ENCODE measurements at places on chromosomes 2 and 18.

GRCh38 chr2:134334542-134335353 is 80.9 kb downstream of the MGAT5 start:
- DNase-seq, result no peak

DNA sequence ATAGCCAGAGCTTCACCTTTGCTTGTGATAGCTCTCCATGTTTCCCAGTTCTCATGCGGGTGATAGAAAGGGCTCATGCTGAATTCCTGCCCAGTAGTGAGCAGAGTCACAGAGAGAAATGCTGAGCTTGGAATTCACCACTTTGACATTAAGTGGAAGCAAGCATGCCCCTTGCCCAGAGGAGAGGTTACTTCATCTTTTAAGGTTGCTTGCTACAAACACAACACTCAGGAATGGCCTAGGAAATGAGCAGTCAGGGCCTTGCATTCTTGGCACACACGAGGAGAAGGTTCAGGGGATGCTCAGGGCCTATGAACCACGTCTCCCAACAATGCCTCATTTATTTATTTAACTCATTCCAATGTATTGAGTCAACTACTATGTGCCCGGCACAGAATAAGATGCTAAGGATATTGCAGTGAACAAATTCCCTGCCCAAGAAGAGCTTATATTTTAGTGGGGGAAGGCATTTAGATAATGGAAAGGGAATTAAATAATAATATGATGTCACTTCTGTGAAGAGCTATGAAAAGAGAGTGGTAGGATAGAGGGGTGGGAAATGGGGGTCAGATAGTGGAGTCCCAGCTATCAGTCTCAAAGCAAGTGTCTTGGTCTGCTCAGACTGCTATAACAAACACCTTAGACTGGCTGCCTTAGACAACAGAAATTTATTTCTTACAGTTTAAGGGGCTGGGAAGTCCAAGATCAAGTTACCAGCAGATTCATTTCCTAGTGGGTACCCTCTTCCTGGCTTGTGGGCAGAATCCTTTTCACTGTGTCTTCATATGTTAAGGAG is 42.1 kb downstream of the DDX18 start:
- DNase-seq, result no peak

- DNase-seq, result no peak
These were observed 227.7 kb upstream of the BOD1L2 start for GRCh38 chr18:56919190-56919589.

GRCh38 chr18:48676756-48677368 is 138.0 kb downstream of the CTIF start:
- DNase-seq, result peak; percentile 68

DNA sequence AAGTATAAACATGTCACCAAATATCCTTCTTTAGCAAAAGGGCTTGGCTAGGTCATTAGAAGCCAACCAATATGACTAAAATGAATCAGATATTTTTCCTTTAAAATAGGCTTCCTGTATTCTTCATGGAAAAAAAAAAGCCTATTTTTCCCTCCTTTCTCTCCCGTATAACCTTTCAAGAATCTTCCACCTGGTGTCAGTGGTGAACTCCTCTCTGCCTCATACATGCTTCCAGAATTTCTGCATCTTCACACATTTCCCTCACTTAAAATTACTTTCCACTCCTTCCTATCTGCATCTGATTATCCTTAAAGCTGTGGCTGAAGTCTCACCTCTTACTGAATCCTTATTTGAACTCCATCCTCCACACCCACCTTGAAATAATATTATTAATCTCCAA is 116.9 kb upstream of the FANCL start:
- no peak for DNase-seq

DNA sequence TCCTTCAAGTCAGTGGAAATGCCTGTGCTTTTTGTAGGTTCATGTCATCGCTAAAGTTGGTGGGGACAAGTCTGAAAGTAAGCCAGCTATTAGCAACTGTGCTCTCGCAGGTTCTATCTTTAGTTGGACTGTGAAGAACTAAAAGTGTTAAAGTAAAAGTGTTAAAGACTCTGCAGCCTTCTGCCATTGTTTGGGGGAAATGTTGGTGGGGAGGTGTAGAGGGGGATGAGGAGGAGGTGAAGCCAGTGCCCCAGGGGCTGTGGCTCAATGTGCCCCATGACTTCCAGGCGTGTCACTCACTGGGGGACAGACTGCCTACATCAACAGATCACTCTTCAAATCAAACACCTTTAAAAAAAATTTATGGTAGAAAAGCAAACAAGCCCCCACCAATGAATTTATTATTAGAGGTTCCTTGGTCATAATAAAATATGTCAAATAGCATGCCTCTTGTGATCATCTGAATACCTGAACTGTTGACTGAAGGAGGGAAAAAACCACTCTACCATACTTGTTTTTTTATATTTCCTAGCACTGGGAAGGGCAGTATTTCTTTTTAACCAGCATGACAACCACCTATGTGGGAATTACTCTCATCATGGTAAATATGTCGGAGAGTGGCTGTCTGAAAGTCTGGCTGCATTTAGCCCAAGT is 19.3 kb downstream of the TGFA start:
- no peak for DNase-seq

DNA sequence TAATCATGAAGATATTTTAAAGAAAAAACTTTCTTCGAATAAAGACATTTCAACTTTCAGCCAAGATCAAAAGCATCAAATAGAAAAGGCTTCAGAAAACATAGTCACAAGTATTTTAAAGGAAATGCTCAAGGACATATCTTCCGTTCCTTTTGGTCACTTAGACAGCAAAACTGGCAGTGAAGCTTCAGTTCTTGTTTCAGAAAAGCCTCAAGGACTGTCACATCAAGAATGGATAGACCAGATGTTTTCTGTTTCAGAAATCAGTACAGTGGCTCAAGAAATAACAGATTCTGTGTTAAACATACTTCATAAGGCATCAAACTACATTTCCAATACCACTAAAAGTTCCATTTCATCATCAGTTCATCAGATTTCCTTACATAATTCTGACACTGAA is 51.8 kb downstream of the FSIP2 start:
- no peak for DNase-seq

- no peak for DNase-seq
These were observed 9.0 kb upstream of the CDK15 start for GRCh38 chr2:201797175-201797840.

- no peak for DNase-seq
These were observed 6.9 kb upstream of the PARD3B start for GRCh38 chr2:204538182-204539018.

GRCh38 chr2:75133621-75134570 is 65.4 kb downstream of the TACR1 start:
- DNase-seq, result no peak

- no peak for DNase-seq
These were observed 62.9 kb downstream of the NYAP2 start for GRCh38 chr2:225462417-225462816.

DNA sequence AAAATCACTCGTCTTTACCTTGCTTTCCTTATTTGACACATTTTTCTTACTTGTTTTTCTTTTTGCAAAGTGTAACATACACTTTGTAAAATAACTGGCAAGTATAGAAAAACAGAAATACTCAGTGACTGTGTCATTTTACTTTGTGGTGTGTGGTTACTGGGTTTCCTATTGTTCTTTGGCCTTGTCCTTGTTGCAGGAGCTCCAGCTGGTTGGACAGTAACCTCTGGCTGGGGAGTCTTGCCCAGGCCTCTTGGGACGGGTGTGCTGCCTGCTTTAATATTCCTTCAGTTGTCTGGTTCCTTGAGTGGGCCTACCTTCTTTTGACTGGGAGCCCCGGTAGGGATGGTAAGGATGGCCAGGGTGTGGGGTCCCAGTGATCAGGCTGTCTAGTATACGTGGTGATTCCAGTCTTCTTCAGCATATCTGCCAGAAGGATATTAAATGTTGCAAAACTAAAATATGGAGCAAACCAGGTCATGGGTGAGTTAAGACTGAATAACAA is 53.8 kb downstream of the RNF144A start:
- no peak for DNase-seq

DNA sequence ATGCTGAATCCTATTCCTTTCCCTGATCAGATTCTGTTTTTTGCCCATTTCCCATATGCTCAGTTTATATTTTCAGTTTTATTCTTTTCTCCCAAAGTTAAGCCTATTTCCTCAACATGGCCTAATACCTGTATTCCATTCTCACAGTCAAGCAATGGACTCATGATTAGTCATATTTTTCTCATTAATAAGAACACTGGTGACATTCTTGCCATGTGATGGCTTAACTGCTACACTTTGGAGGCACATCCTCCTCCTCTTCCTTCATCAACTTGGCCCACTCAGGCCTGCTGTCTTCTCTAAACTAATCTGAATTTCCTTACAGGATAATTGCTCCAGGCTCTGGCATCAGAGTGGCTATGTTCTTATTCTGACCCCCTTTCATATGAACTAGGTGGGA is 679.2 kb downstream of the NYAP2 start:
- no peak for DNase-seq

DNA sequence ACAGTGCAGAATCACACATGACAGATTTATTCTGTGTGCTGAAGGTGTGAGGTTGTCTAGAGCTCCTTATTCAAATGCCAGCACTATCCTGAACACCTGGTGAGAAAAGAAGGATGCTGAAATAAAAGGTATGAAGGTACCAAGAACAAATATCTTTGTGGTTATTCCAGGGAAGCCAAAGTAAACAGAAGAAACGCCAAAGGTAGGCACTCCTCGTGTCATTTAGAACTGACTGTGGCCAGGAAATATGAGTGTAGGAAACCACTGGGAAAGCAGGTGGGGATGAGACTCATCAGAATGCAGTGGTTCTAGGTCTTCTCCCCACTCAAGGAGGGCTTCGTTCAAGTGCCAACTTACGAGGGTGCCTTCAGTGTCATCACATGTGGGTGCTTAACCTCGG is 80.8 kb downstream of the KIF5C start:
- no peak for DNase-seq

DNA sequence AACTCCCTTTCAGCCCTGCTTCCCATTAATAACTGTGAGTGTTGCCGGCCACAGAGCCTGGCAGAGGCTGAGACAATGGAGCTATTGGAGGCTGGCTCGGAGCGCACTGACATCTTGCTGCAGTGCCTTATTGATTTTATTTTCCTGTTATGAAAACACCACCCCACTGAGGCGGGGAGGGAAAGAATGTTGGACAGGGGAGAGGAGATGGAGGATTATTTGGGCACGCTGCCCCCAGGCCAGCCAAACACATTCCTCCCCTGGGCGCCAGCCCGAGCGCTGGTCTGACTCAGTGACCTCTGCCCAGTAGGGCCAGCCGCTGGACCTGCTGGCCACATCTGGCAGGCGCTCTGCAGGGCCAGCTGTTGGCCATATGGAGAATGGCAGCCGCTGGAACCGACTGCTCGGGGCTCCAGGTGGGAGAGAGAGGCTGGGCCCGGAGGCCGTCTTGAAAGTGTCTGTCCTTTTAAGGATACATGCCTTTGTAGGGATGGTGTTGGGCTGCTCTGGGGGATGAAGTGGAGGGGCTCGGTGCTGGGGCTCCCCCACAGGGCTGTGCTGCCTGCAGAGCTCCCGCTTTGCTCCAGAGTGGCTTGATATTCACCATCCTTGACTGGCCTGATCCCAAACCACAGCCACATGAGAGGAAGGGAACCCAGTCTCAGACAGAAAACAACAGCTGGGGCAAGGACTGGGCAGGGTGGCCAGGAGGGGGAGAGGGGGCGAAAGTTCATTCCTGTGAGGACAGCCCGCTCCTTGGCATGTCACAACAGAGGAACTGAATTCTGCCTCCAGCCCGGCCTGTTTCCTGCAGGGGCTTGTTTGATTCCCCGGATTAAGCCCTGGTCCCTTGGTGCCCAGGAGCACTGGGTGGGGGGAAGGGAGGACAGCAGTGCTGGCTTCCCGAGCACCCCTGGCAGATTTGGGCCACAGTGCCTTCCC is 179.0 kb downstream of the KLHL29 start:
- no peak for DNase-seq

- no peak for DNase-seq
These were observed 31.5 kb upstream of the PDIA6 start for GRCh38 chr2:10844097-10844496.

GRCh38 chr2:240212425-240213225 is 72.2 kb upstream of the OTOS start:
- no peak for DNase-seq

GRCh38 chr18:62832282-62832681 is 116.9 kb downstream of the PHLPP1 start:
- DNase-seq, result no peak

GRCh38 chr2:98768384-98769113 is 37.6 kb upstream of the MGAT4A start:
- DNase-seq, result no peak

DNA sequence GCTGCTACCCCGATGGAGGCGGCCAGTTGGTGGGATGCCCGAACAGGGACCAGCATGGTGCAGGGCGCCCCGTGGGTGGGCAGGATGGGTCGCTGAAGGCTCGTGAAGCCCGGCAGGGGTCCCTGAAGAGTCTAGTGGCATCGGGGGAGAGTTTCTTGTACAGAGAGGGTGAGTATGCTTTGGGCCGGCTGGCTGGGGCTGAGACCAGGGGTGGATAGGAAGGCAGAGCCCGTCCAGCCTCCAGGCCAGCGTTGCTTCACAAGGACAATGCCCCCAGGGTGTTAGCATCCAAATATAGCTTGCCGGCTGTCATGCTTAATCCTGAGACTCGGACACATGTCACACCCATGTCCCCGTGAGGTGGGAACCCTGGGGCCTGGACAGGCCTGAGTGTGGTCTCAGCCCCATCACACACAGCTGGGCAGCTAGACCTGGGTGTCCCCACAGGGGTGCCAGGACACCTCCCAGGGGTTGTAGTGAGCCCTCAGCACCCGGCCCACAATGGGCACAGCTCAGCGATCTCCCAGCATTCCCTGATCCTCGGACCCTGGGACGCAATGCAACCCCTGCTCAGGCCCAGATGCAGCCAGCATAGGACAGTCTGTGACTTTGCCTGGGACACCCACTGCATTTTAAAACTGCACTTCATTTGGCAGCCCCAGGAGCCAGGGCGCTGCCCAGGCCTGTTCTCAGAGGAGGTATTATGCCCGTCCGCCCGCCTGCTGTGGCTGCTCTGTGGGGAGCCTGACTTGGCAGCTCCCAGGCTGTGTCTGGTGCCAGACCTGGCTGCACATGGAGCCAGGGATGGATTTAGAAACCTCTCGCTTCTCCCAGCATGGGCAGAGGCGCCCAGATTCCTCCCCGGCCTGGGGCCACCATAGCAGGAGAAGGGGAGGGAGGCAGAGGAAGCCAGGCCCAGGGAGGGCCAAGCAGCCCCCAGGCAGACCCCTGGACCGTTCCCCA is 36.4 kb downstream of the RAMP1 start:
- DNase-seq, result no peak

GRCh38 chr18:35174745-35175144 is 66.1 kb upstream of the ZNF397 start:
- DNase-seq, result no peak

DNA sequence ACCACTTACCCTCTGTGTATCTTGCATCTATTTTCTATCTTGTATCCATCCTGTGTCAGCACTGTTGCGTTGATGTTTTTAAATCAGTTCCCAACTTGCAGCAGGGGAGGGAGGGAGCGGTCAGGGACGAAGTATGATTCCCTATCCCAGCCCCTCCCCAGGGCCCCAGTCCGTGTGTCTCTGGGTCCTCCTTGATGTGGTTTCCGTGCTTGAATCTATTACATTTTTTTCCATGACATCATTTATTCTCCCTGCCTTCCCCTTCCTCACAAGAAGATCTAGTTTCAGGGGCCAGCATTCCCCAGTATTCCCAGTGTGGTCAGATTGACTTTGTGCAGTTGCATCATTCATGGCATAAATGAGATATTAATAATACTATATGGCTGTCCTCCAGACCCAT is 479.3 kb downstream of the PTPRM start:
- no peak for DNase-seq

- no peak for DNase-seq
These were observed 662.1 kb downstream of the LRP1B start for GRCh38 chr2:141468761-141469160.

- DNase-seq, result no peak
These were observed 211.3 kb upstream of the ARL4C start for GRCh38 chr2:234708091-234708683.

GRCh38 chr2:60525899-60526298 is 27.6 kb downstream of the BCL11A start:
- no peak for DNase-seq

Data from stimulated activated CD8-positive, alpha-beta memory T cell treated with anti-CD3 and anti-CD28 coated beads, Interleukin-2, amount 100 ng/mL, for 48 hours (primary cell).